ENCODE measurements at places on chromosomes 4 and X.

GRCh38 chr4:55553441-55554201 is 6.9 kb upstream of the CLOCK start:
- peak; percentile 62 for DNase-seq

- DNase-seq: no peak
Observed at GRCh38 chrX:39921838-39922237, 175.9 kb downstream of the BCOR start.

- DNase-seq: no peak
Observed at GRCh38 chr4:47471591-47471990, 8.1 kb upstream of the COMMD8 start.

- no peak for DNase-seq
Observed at GRCh38 chr4:76526585-76526990, 91.6 kb downstream of the SHROOM3 start.

- no peak for DNase-seq
Observed at GRCh38 chr4:79934660-79935059, 138.4 kb downstream of the ANTXR2 start.

GRCh38 chrX:18677161-18677869 is 5.4 kb upstream of the RS1 start:
- DNase-seq: no peak

- DNase-seq: peak; percentile 11
Observed at GRCh38 chr4:176150356-176150682, 45.1 kb downstream of the SPATA4 start.

DNA sequence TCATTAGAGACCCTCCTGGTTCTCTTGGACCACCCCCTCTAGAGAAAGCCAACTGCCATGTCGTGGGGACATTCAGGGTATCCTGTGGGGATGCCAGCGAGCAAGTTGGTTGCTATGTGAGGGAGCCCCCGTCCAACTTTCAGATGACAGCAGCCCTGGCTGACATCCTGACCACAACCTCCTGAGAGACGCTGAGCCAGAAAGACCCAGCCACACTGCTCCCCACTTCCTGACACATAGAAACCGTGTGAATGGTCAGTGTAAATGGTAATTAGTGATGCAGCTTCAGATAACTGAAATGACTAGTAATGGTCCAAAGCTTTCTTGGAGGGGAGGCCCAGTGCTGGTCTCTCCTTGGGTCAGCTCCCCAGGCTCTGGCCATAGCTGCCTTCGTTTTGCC is 10.8 kb downstream of the CLCN4 start:
- no peak for DNase-seq

DNA sequence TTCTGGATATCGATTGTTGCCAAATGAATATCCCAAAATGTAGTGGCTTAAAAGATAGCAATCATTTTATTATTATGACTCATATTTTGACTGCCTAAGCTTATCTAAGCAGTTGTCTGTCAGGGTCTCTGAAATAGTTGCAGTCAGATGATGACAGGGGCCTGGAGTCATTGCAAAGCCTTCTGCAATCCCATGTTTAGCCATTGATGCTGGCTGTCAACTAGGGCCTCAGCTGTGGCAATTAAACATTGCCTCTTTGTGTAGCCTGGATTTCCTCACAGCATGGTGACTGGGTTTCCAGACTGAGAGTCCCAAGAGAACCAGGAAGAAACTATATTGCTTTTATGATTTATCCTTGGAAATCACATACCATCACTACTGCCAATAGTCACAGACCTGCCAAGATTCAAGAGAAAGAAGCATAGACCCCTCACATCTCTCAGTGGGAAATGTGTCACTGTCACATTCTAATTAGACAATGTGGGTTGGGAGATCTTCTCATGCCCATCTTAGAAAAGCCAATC is 227.3 kb upstream of the NOCT start:
- no peak for DNase-seq

GRCh38 chrX:39258331-39258730 is 457.1 kb downstream of the MID1IP1 start:
- DNase-seq: no peak

DNA sequence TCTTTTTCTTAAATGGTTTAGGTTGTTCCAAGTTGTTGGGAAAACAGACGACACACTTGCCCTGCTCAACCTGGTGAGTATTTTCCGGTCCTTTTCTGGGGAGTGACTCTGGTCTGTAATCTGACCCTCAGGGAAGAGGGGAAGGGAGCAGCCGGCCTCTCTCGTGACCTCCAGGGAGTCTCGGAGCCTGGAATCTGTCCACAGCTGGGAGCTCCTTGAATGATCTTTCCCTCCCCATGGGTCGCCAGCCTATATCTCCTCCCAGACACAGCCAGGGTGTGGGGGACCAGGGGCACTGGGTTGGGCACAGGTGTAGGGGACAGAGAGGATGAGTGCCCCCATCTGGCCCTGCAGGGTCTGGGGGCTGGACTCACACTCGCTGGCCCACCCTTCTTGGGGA is 18.9 kb downstream of the TMEM175 start:
- DNase-seq: no peak

DNA sequence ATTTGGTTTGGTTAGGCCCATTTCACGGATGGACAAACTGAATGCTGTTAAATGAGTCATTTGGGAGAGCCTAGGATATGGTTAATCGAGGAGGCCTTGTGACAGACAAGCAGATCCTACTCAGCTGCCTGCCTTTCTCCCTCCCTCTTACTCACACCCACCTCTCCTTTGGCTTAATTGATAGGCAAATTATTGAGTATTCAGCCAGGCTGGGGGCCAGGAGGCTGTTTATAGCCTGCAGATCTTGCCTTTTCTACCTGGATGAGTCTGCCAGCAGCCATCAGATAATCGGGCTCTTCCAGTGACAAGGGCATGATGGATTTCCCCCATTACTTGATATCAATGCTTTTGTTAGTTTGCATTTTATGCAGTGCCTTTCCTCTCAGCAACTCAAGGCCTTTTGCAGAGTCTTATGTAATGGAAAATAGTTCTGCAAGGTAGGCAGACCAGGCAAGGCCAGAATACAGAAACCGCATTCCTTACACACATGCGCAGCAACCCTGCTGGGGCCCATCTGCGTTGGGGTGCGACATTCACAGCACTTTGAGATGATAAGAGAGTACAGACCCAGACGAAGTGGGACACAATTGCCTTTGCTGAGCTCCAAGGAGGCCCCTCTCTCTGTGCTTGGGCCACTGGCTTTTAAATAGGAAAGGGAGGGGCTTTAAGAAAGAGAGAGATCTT is 96.2 kb upstream of the ATP6AP2 start:
- DNase-seq: no peak

GRCh38 chrX:3299636-3300035 is 46.8 kb downstream of the MXRA5 start:
- peak; percentile 36 for DNase-seq

GRCh38 chrX:138986866-138987265 is 275.3 kb upstream of the FGF13 start:
- no peak for DNase-seq

DNA sequence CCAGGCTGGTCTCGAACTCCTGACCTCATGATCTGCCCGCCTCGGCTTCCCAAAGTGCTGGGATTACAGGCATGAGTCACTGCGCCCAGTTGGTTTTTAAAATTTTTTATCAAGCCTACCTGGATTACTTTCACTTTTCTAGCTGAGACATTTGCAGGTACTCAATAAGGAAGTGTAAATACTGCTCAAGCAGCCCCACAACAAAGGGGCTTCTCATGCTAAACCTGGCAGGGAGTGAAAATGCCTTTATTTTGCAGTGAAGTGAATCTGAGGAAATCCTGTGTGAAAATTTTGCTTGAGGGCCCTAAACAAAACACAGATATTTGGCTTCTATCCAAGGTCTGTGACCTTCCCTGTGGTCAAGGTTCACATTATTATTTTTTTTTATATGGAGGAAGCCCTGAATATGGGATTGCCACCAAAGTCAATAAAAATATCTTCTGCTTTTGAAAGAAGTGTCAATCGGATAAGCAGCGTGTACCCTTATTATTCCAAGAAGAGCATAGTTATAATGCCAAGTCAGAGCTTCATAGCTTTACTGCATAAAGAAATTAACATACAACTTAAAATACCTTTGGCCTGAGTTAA is 481.0 kb downstream of the SH2D1A start:
- DNase-seq: no peak

DNA sequence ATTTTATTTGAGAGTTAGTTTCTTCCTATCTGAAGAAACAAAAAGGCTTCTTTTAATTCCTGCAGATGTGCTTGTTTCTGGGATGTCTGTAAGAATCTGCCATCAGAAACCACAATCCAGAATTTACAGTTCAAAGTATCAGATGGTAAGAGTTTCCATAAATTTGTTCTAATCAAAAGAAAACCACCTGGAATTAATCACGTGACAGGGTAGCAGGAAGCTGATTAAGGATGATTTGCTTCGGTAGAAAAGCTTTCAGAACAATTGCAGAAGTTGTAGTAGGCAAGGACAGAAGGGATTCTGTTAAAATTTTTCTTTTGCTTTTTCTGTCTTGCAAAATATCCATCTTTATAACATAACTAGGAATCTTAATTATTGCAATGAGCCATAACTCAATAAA is 1975.1 kb upstream of the AGA start:
- DNase-seq: no peak

DNA sequence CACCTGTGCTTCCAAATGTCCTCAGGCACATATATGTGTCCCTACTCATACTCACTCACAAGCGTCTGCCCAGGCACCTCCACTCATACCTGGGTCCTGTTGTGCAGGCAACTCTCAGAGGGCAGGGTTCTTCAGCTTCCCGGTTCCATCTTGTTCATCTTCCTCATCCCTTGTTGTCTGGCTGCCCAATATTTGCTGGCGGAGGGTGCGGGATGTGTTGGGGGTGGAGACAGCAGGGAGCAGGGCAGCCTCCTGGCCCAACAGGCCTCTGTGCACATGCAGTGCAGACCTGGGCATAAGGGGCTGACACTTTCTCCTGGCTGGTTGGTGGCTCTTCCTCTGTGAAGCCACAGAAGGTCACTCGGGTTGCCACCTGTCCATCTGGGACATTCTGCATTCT is 32.1 kb downstream of the NBDY start:
- no peak for DNase-seq

DNA sequence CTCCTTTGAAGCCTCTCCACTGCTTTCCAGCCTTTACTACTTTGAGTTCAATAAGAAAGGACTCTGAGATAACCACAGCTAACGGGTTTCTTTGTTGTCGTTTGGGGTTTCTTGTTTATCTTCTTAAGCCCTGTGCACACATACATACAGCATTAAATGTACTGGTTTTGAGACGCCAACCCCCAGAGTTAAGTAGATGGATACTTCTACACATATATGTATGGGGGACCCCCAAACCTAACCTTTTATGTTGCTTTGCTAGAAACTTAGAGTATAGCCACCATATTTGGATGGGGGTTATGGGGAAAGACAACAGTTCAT is 697 bp downstream of the CEP135 start:
- DNase-seq: no peak

GRCh38 chrX:27276751-27277150 is 186.4 kb downstream of the PPP4R3C start:
- no peak for DNase-seq

DNA sequence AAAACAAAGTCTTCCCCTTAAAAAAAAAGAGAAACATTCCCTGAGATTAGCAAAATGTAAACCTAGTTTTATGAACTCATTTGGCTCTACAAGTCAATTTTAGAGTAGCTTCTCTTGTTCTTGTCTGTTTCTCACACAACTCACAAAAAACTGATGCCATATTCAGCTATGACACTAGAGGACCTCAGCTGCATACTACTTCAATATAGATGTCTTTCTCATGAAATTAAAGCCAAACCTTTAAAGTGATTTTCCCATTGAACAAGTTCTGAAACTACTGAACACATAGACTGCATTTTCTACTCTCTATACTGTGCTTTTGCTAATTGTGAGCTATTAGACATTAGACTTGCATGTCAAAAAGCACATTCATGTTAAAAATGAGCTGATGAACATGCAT is 49.8 kb downstream of the TBCK start:
- peak; percentile 28 for DNase-seq

DNA sequence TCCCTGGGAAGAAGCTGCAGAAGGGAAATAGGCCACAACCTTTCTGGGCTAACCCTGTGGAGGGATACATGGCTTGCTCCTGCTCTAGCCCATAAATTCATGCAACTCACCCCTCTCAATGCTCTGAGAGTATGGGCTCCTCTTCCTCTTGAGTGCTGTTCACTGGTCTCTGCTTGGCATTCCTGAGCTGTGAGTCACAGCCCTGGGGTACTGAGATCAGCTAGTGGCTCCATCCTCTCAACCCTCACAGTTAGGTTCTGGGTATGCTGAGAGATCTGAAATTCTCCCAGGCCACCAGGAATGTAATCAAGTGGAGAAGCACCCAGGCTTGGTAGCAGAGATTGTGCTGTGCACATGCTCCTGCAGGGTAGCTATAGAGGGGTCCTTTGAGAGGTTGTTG is 60.6 kb upstream of the SPANXN2 start:
- DNase-seq: no peak

DNA sequence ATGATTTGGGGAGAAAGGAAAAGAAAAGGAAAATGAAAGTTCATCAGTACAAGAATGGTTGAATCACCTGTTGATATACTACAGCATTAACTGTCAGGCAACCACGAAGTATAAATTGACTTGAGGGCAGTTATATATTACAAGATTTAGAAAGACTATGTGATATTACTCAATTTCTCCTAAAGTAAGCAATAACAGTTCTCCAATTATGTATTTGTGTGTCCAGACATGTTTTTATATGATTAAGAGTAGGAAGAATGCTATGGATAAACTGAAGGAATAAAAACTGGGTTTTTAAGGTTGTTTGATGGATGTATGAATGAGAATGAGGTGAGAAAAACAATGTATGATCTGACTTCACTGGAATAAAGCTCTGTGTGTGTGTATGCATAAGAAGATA is 2234.4 kb downstream of the ARAP2 start:
- DNase-seq: no peak

DNA sequence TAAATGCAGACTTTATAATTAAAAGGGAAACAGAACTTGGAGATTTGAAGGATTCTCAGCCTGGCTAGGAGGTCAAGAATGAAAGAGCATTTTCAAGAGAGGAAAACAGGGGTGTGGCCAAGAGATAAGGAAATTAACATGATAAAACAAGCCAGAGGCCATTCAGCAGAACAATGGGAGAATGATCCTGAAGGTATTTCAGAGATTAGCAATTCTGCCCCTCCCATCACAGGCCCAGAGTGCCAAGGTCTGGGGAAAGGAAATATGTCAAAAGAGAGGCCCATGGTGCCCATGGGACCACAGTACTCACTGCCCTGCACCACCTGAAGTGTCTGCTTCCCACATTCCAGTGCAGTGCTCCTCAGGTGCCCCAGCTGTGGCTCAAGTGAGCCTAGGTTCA is 188.5 kb upstream of the STS start:
- no peak for DNase-seq

- DNase-seq: no peak
Observed at GRCh38 chr4:113576947-113577678, 184.4 kb downstream of the CAMK2D start.

DNA sequence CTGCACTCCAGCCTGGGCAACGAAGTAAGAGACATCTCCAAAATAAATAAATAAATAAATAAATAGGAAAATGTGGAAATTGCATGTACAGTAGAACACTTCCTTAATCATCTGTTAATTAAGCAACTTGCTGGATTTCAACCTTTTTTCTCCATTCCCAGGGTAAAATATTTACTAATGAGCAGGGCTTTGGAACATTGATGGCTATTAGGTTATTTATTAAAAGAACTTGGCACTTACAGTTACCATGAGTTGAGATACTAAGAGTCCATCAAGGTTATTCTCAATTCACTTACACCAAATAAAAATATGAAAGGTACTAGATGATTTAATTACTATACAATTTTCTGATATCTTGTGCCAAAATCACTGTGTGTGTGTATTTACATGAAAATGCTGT is 607.1 kb downstream of the PCDH18 start:
- DNase-seq: no peak

- DNase-seq: no peak
Observed at GRCh38 chrX:145735036-145735435, 82.6 kb upstream of the SLITRK2 start.
